Ecto neural progenitor cell (in vitro differentiated cells): ENCODE measurements at places on chromosomes 13 and 19.
A peak's percentile ranks its signal among the peaks of the same experiment; 100 is the strongest.

GRCh38 chr13:78197231-78197630 lies 278.6 kb upstream of the EDNRB start:
- DNase-seq, result no peak

GRCh38 chr19:16226184-16226591 lies 28.5 kb downstream of the AP1M1 start:
- no peak for DNase-seq

DNA sequence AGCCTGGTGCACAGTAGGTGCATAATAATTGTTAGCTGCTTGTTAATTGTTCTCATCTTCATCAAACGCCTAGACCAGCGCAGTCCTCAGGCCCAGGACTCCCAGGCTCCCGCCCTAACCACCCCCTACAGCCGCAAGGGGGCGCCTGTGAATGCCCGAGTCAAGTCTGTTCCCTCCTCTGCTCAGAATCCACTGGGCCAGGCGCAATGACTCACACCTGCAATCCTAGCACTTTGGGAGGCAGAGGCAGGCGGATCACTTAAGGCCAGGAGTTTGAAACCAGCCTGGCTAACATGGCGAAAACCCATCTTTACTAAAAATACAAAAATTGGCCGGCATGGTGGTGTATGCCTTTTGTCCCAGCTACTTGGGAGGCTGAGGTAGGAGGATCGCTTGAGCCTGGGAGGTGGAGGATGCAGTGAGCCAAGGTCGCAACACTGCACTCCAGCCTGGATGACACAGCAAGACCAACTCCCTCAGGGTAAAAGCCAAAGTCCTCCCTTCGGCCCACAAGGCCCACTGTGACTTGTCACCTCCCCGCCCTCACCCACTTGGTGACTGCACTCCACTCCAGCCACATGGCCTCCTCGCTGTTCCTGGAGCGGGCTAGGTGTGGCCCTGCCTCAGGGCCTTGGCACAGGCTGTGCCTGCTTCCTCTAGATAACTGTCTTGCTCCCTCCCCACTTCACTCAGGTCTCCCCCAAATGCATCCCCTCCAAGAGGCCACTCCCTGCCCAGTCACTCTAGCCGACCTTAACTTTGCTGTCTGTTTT lies 9.1 kb downstream of the ZNF653 start:
- peak; percentile 82 for DNase-seq

GRCh38 chr13:92952161-92952560 lies 274.4 kb upstream of the GPC6 start:
- DNase-seq, result no peak

- DNase-seq, result no peak
Measured at GRCh38 chr19:6113616-6114188, 3.4 kb upstream of the RFX2 start.

DNA sequence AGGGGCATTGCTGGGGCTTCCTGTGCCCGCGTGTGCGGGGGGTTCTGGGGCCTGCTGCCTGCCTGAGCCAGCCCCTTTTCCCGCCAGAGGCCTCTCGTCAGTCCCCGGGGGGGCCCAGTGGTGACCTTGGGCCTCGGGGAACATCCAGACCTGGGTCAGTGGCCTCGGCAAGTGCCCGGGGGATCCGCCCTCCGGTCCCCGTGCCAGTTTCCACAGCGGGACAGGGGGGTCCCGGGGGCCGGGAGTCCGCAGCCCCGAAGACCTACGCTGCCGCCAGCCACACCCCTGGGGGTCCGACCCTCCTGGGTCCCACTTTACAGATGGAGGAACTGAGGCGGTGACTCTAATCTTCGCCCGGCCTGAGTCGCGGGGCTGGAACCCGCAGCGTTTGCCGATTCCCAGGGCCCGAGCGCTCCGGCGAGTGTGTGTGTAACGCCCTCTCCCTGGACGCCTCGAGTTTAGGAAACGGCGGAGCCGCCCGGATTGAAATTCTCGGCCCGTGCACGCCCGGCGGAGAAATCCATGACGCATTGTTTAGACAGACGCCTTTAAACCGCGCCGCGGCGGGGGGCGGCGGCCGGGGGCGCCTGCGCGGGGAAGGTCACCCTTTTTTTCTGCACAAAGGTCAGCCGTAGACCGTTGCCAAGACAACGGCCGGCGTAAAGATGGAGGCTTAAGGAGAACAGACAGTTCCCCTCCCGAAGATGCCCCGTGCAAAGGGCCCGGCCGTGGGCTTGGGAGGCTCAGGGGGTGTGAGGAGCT lies 39.3 kb downstream of the EFNA2 start:
- DNase-seq, result no peak

- no peak for DNase-seq
Measured at GRCh38 chr13:28145049-28145448, 6.7 kb downstream of the PAN3 start.

DNA sequence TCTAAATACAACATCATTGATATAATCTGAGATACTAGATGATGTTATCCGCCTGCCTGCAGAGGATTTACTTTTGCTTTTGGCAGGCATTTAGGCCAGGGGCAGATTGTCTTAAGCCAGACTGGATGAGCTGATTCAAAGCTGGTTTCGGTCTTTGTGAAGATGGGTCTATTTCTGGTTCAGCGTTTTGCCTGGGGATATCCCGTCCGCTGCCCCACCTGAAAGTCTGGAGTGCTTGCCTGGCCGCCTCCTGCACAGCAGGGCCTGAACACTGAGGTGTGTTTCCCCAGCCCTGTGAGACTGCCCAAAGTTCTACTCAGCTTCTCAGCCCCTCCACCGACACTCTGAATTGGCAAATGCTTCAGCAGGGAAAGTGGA lies 149.7 kb downstream of the KATNAL1 start:
- DNase-seq, result no peak

DNA sequence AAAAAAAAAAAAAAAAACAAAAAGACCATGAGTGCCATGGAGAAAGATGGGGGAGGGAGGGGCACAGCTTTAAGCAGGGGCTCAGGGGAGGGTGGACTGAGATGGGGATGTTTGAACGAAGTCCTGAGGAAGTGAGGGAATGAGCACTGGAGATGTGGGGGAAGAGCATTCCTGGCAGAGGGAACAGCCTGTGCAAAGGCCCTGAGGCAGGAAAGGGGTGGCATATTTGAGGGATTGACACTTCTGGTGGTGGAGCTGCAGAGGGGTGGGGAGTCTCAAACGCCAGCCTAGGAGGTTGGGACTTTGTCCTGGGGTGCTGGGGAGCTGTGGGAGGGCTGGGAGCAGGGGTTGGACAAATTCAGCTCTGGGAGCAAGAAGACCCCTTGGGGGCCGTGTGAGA lies 29.2 kb downstream of the MYH14 start:
- no peak for DNase-seq

DNA sequence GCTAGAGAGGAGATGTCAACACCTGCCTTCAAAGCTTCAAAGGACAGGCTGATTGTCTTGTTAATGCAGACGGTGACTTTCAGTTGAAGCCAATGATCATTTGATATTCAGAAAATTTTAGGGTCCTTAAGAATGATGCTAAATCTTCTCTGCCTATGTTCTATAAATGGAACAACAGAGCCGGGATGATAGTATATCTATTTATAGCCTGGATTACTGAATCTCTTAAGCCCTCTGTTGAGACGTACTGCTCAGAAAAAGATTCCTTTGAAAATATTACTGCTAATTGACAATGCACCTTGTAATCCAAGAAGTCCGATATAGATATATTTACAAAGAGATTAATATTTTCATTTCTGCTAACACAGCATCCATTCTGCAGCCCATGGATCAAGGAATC lies 35.8 kb upstream of the LMO7 start:
- no peak for DNase-seq

DNA sequence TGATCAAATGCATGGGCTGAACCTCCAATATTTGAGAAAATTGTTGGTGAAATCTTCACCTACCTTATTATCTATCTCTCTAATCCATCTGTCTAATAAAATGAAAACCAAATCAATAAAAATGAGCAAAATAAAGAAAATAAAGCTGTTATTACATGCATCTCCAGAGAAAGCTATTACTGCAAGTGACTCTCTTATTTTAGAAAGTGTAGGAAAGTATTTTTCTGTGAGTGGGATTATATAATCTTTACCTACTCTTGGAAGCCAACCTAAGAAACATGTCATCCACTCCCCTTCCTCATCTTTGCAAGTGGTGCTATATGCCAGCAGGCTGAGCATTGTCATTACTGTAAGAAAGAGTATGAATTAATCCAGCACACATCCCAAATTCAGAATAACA lies 191.5 kb upstream of the RFC3 start:
- no peak for DNase-seq

- DNase-seq, result no peak
Measured at GRCh38 chr19:50710094-50710493, 9.5 kb downstream of the SHANK1 start.

- DNase-seq, result no peak
Measured at GRCh38 chr13:21639561-21639960, 31.3 kb upstream of the FGF9 start.

- no peak for DNase-seq
Measured at GRCh38 chr13:44026194-44026593, 146.5 kb downstream of the LACC1 start.

GRCh38 chr19:16772841-16773240 lies 53.2 kb downstream of the NWD1 start:
- DNase-seq, result no peak

DNA sequence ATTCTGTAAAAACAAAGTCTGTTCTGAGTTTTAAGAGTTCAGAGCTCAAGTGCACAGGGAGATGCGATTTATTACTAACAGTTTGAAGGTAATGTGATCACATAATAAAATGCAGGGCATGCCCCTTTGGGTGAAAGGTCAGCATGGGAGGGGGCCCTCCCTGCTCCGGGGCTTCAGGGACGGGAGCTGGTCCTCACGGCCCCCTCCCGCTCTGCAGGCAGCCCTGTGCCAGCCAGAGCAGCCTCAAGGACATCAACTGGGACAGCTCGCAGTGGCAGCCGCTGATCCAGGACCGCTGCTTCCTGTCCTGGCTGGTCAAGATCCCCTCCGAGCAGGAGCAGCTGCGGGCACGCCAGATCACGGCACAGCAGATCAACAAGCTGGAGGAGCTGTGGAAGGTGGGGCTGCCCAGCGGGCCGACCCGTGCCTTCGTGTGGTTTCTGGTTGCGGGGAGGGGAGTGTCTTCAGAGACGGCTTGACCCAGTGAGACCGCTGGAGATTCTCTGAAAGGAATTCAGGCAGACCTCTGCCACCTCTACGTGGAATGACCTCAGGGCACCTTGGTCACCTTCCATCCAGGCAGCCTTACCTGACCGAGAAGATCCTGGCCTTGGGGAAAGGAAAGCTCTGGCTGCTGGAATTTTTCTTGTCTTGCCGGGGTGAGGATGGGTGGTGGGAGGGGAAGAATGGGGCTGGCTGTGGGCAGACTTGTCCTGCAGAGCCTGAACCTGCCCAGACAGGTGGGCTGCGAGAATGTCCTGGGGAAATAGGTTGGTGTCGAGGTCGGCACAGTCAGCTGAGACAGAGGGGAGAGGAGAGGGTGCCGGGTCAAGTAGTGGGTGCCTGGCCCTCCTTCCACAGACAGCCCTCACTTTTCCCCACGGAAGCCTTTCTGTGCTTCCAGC lies 19.0 kb downstream of the UPF1 start:
- no peak for DNase-seq

DNA sequence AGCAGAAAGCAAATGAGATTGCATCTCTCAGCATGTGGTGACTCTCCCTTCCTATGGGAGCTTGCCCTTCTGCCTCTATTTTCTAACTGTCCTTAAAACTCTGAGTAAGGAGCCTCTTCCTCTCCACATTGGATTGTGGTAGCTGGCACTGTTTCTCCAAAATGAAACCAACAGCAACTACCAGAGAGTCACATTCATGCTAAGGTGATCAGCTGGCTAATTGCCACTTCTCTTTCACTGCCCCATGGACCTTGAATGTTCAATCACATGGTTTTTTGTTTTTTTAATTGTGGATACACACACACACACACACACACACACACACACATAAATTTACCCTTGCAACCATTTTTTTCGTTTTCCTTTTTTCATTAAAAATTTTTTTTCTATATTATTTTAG lies 154.7 kb upstream of the TSC22D1 start:
- DNase-seq, result no peak

DNA sequence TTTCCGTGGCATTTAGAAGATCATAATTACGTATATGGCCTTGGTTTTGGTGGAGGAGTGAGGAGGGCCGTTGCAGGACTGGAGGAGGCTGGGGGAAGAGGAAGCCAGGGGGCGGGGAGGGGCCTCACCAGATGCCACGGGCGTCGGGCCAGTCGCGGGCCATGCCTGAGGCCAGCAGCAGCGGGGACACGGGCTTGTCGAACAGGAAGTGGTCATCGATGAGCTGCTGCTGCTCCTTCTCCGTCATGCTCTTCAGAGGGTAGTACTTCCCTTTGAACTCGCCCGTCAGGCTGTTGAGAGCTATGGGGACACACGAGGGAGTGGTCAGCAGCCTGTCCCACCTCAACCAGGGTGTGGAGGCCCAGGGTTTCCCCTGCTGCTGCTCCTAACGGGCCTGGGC lies 11.1 kb downstream of the CKM start:
- no peak for DNase-seq

GRCh38 chr13:37127691-37128241 lies 22.3 kb upstream of the CSNK1A1L start:
- DNase-seq, result no peak

- no peak for DNase-seq
Measured at GRCh38 chr13:83216479-83217245, 665.6 kb downstream of the SLITRK1 start.

GRCh38 chr13:40158757-40159156 lies 503.3 kb downstream of the COG6 start:
- no peak for DNase-seq

- peak; percentile 89 for DNase-seq
Measured at GRCh38 chr19:42184401-42184861, 33.0 kb downstream of the DEDD2 start.

DNA sequence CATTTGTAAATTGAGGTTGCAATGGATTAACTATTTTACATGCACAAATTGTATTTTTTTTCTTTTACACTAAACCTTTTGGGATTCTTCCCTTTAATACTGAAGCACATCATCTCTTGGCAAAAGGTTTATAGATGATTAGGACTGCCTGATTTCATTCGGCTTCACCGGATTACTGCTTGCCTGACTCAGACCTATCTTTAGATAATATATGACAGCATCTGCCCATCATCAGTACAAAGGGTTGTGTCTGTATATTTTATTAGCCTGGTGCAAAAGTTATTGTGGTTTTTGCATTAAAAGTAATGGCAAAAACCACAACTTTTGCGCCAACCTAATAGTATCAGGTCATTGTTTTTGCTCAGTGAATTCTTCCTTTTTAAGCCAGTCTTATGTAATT lies 316.2 kb upstream of the HTR2A start:
- DNase-seq, result no peak

- no peak for DNase-seq
Measured at GRCh38 chr13:106104281-106104901, 431.1 kb downstream of the EFNB2 start.

DNA sequence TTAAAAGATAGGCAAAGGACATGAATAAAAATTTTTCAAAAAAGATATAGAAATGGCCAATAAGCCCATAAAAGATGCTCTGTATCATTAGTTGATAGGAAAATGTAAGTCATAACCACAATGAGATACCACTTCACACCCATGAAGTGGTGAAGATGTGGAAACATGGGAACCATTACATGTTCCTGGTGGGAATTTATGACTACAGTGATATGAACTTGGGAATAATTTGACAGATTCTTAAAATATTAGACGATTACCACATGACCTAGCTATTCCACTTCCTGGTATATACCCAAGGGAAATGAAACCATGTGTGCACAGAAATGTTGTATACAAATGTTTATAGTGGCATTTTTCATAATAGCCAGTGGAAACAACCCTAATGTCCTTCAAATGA lies 232.2 kb downstream of the GGACT start:
- DNase-seq, result no peak
